Kidney (tissue), 22 donors: ENCODE measurements at places on chromosomes 4 and X. TPM values are rescaled to one million over a fixed set of nuclear protein-coding genes. Genes with fewer than 3 reads are reported as not detected.

GRCh38 chr4:24557026-24558025 is 27.0 kb downstream of the DHX15 start:
- DNase-seq: no peak

DNA sequence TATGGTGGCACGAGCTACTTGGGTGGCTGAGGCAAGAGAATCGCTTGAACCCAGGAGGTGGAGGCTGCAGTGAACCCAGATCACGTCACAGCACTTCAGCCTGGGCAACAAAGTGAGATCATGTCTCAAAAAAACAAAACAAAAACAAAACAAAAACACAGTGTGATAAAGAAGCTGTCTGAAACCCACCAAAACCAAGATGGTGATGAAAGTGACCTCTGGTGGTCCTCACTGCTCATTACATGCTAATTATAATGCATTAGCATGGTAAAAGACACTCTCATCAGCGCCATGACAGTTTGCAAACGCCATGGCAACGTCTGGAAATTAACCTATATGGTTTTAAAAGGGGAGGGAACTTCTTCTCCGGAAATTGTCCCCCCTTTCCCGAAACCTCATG is 29.4 kb upstream of the OPHN1 start:
- DNase-seq: no peak

DNA sequence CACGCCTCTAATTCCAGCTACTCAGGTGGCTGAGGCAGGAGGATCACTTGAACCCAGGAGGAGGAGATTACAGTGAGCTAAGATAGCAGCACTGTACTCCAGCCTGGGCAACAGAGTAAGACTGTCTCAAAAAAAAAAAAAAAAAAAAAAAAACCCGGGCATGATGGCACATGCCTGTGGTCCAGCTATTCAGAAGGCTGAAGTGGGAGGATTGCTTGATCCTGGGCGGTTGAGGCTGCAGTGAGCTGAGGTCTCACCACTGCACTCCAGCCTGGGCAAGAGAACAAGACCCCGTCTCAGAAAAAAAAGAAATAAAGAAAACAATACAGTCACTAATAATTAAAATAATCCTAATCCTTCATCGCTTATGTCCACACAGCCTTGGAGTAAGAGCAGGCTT is 68.1 kb downstream of the APBB2 start:
- no peak for DNase-seq

DNA sequence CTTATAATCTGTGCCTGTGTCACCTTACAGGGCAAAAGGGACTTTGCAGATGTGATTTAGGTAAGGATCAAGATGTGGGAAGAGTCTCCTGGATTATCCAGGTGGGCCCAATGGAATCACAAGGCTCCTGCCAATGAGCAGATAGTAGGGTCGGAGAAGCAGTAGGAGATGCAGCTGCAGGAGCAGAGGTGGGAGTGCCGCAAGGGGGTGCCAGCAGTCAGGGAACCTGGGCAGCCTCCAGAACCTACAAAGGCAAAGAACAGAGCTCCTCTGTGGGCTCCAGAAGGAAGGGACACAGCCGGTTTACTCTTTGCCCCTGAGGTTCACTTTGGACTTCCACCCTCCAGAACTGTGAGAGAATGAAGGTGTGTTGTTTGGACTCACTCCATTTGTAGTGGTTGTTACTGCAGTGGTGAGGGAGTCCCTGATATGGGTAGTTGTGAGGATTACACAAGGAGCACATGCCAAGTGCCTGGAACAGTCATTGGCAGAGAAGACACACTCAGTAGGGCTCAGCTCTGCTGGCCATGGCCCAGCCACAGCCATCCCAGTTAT is 318.5 kb downstream of the EVC2 start:
- DNase-seq: no peak

GRCh38 chrX:77431227-77431626 is 16.0 kb upstream of the FGF16 start:
- DNase-seq: no peak

DNA sequence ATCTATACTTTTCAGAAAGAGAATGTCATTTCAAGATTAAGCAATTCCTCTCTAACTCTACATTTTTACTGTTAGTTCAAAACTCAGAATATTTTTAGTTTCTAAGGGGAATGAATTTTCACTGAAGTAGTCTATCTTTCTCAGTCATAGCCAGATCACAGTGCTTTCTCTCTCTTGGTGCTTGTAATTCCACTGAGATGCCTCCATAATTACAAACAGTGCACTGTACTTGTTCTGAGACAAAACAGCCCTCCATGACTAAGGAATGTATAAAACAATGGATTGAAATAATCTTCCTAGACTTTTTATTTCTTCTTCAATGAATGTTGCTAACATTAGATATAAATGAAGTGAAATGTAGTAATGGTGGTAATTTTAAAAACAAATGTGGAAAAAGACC is 603.2 kb upstream of the FAM241A start:
- no peak for DNase-seq

DNA sequence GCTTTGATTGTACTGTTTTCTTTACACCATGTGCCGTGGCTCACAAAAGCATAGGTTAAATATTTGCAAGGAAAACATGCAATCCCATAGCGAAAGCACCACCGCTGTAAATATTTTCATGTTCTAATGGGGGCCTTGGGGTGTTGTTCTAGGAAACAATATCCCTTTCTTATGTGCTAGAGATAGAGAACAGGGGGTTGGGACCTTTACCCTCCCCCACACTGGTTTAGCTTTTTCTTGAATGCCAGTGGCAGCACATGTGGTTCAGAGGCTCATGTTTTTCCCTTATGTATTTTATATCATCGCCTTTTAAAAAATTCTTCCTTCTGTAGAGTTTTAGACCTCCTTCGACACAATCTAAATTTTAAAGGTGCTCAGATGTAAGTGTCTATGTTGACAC is 422.6 kb upstream of the TENM3 start:
- DNase-seq: peak; percentile 34

- no peak for DNase-seq
Measured at GRCh38 chrX:73850124-73851013, 287.4 kb downstream of the CHIC1 start.

DNA sequence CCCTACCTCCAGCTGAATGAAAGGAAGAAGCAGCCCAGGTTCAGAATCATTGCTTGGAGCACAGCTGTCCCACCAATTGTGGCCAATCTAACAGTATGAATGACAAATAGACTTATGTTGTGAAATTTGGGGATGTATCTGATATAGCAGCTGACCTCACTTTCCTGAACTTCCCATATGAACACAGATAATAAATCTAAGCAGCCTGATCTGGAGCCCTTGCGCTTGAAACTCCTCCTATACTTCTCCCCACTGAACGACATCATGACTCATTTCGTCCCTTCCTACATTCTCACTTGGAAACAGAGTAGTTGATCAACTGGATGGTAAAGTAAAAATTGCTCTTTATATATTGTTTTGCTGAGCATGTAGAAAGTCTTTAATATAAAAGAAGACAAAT is 24.2 kb upstream of the AMELX start:
- DNase-seq: no peak

- no peak for DNase-seq
Measured at GRCh38 chr4:75800972-75801371, 76.6 kb downstream of the USO1 start.

DNA sequence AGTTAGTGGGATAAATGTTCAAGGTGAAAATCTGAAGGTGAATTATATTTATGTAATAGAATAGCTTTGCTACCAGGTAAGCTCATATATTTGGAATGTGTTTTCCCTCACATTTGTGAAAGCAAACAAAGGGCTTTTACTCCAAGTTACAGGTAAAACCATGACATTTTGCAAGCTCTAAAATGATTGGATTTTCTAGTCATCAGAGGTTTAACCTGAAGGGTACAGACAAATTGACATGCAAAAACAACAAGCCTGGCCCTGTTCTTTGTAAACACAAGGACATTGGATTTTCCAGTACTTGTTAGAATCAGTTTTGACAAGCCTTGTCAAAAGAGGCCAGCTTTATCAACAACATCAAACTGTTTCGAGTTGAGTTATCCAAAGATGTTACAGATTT is 51.7 kb downstream of the ZFX start:
- DNase-seq: no peak

DNA sequence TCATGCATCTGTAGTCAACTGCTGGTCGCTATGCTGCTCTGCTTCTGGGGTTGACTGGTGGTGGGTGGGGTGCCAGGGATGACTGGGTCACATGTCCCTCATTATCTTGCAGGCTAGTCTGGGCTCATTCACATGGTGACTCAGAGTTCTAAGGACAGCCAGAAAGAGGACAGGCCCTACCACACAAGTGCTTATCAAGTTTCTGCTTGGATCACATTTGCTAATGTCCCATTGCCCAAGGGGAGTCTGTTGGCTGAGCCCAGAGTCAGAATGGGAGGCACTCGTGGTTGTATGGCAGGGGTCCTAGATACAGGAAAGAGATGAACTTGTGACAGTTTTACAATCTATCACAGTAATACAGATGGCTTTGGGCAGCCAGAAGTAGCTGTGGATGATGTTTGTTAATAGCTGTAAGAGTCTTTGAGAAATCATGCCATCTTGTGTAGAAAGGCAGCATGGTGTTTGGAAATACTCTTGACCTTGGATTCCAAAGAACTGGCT is 221.3 kb downstream of the GPAT3 start:
- DNase-seq: no peak

DNA sequence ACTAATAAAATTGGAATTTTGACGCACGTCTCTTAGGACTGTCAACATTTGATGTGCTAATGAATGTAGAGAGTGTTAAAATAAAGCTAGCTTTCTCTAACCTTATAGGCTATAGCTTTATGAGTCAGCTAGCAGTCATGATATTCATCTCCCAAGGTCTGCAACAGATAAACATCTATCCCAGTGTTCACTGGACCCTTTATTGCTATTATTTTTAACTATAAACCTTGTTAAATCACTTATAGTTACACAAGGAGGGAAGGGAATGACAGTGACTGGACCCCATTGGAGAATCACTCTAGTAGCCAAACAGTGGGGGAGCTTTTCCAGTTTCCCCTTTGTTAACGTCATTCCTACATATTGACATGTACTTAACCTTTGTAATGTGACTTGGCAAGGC is 67.9 kb upstream of the SHISA3 start:
- DNase-seq: no peak

GRCh38 chrX:134604701-134605311 is 53.5 kb downstream of the PLAC1 start:
- DNase-seq: no peak

DNA sequence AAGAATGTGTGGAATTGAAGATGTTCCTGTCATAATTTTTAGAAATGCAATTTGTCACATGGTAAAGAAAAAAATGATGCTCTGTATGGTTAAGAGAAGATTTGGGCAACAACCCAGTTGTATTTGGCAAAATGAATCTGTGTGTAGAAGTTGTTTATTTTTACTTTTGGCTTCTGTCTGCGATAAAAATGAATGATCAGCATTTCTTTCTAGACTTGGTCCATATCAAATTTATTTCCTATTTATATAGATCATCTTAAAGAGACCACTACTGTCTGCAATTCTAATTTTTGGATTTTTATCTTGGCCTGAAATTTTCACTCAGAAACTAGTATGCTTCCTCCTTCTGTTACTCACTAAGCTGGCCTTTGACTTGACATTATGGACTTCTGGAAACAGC is 396.9 kb downstream of the FAM47A start:
- DNase-seq: no peak

- peak; percentile 58 for DNase-seq
Measured at GRCh38 chr4:109207061-109207460, 95.4 kb downstream of the COL25A1 start.

GRCh38 chr4:112564706-112565270 is 48.8 kb upstream of the NEUROG2 start:
- no peak for DNase-seq

- no peak for DNase-seq
Measured at GRCh38 chr4:141002323-141002805, 130.9 kb downstream of the RNF150 start.

- no peak for DNase-seq
Measured at GRCh38 chr4:44845993-44846392, 119.6 kb upstream of the GNPDA2 start.

DNA sequence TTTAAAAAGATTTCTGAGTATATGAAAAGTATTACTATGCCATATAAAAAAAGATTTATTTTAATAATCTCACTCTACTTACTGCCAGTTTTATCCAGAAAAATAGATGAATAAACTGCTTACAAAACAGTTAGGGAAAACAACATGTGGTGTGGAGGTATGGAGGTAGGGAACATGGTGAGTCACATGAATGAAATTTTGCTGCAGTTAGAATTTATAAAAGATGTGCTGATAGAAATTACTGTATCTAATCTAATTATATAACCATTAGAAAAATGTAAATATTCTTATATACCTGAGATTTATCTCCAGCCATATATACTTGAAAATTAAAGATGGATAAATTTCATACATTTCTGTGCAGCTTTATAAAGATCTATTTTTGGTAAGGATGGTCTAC is 184.0 kb upstream of the ANK2 start:
- no peak for DNase-seq

GRCh38 chr4:73648478-73648877 is 28.2 kb upstream of the RASSF6 start:
- DNase-seq: no peak

- no peak for DNase-seq
Measured at GRCh38 chr4:176137631-176138030, 57.8 kb downstream of the SPATA4 start.

GRCh38 chrX:112961981-112962380 is 121.3 kb upstream of the AMOT start:
- DNase-seq: no peak

GRCh38 chrX:30800901-30801300 is 88.2 kb downstream of the TAB3 start:
- no peak for DNase-seq

The DCAF4L1 gene
- 0.16 TPM for total RNA-seq

The SLC7A11 gene
- 2.6 TPM for total RNA-seq

The AFM gene
- not detected for total RNA-seq

The RNF150 gene
- total RNA-seq: 34.2 TPM

The MAGEC3 gene
- not detected for total RNA-seq

The IL1RAPL2 gene
- total RNA-seq: 0.25 TPM

The MAGEA2 gene
- not detected for total RNA-seq

The CCSER1 gene
- total RNA-seq: 26.8 TPM

The BEX1 gene
- total RNA-seq: 5.4 TPM

The KCNE5 gene
- total RNA-seq: 0.44 TPM

The SHROOM4 gene
- total RNA-seq: 21.8 TPM

The IQSEC2 gene
- 20.9 TPM for total RNA-seq

The KLHL4 gene
- total RNA-seq: 2.1 TPM

The VSIG4 gene
- 80.0 TPM for total RNA-seq

The C4orf54 gene
- total RNA-seq: 0.19 TPM

The GPR50 gene
- total RNA-seq: not detected

The DKK2 gene
- 0.22 TPM for total RNA-seq

The ADGRL3 gene
- 8.9 TPM for total RNA-seq

The PPEF2 gene
- total RNA-seq: not detected

The C4orf50 gene
- 0.16 TPM for total RNA-seq
